ENCODE measurements at places on chromosomes 6 and 20. TPM values are rescaled to one million over a fixed set of nuclear protein-coding genes. Genes with fewer than 3 reads are reported as not detected.
A peak's percentile ranks its signal among the peaks of the same experiment; 100 is the strongest.

- H3K36me3 ChIP-seq: no peaks in the 10 kb centered on the region
- H3K27me3 ChIP-seq: no peaks in the 10 kb centered on the region
- no peak for DNase-seq
- H3K4me1 ChIP-seq: no peaks in the 10 kb centered on the region
- H3K4me3 ChIP-seq: no peak overlapping the region
Measured at GRCh38 chr6:22828179-22829062, 259.1 kb downstream of the HDGFL1 start.

DNA sequence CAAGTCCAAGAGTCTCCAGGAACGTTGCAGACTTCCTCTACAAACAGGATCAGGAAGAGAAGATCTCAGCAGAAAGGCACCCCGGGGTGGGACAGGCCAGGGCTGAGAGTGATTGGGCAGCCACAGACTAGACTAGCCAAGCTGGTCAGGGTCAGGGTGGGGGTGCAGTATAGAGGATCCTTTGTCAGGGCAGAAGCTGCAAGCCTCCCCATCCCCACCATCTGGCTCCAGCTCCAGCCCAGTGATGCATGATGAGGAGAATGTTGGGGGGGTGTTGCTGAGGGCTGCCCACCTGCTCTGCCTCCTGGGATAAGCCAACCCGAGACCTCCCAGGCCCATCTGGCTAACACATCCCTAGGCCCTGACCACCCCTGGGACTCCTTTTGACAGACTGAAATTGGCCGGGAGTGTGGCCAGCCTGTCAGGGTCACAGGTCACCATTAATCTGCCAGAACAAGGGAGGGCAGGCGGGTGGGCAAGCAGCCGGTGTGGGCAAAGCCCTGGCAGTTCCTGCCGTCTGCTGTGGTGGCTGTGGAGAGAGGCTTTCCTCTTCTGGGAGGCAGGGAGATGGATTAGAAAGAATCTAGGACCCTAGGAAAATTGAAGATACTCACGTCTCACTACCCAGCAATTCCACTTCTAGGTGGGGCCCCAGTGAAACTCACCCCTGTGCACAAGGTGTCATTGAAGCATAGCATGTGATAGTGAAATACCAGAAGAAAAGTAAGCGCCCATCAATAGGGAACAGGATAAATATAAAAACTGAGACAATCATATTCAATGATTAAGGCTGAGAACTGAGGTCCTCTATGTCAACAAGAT lies 22.1 kb upstream of the SNTA1 start:
- H3K36me3 ChIP-seq: no peaks in the 10 kb centered on the region
- no peaks in the 10 kb centered on the region for H3K27me3 ChIP-seq
- H3K4me3 ChIP-seq: no peak overlapping the region
- no peak for DNase-seq
- H3K4me1 ChIP-seq: no peaks in the 10 kb centered on the region

Gene HSPA12B
- total RNA-seq: not detected

DNA sequence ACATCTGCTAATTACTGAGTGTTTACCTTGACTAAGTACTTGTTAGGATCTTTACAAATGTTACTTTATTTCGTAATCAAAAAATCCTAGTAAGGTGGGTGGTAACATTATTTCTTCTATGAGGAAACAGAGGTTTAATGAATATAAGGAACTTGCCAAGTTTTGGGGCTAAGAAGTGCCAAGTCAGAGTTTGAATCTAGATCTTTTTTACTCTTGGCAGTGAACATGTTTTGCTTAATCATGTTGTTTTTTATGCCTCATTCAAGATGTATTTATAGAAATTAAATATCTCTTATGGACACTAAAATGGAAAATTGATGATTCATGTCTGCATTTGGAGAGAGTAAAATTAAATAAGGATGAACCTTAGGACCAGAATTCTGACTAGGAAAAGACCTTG lies 393.7 kb downstream of the UTRN start:
- H3K4me1 ChIP-seq: peaks cover 32% of the 10 kb centered on the region
- H3K27me3 ChIP-seq: no peaks in the 10 kb centered on the region
- H3K36me3 ChIP-seq: peaks cover 45% of the 10 kb centered on the region
- no peak for DNase-seq
- no peak overlapping the region for H3K4me3 ChIP-seq
- no peak overlapping the region for H3K27ac ChIP-seq

Gene ADA
- total RNA-seq: 42.7 TPM

DNA sequence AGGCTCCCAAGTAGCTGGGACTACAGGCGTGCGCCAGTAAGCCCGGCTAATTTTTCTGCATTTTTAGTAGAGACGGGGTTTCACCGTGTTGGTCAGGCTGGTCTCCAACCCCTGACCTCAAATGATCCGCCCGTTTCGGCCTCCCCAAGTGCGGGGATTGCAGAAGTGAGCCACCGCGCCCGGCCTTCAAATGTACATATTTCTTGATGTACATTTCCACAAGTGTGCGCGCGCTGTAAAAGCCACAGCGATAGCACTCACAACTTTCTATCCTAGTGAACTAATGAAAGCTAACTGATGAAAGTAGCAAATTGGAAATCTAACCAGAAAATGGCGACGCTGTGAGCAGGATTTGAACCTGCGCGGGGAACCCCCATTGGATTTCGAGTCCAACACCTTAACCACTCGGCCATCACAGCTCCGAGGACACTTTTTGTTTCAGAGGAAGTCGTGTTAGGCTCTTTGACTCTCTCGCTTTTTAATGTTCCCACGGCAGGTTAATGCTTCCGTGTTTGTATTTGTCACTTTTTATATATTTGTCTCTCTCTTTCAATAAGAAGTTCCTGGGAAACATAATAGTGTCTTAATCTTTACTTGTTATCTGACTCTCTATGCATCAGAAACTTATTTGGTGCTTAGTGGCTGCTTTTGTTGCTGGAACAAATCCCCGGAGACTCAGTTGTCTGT lies 199.4 kb upstream of the ZNF184 start:
- peaks cover 30% of the 10 kb centered on the region for H3K36me3 ChIP-seq
- H3K27ac ChIP-seq: peak overlapping the region; percentile 3
- peaks cover 47% of the 10 kb centered on the region for H3K4me1 ChIP-seq
- DNase-seq: no peak
- peaks cover 81% of the 10 kb centered on the region for H3K27me3 ChIP-seq

- no peaks in the 10 kb centered on the region for H3K4me1 ChIP-seq
- no peaks in the 10 kb centered on the region for H3K36me3 ChIP-seq
- peaks cover 8% of the 10 kb centered on the region for H3K27me3 ChIP-seq
- no peak overlapping the region for H3K27ac ChIP-seq
Measured at GRCh38 chr6:140256248-140256647, 881.8 kb upstream of the CITED2 start.

Gene CRISP3
- total RNA-seq: not detected

DNA sequence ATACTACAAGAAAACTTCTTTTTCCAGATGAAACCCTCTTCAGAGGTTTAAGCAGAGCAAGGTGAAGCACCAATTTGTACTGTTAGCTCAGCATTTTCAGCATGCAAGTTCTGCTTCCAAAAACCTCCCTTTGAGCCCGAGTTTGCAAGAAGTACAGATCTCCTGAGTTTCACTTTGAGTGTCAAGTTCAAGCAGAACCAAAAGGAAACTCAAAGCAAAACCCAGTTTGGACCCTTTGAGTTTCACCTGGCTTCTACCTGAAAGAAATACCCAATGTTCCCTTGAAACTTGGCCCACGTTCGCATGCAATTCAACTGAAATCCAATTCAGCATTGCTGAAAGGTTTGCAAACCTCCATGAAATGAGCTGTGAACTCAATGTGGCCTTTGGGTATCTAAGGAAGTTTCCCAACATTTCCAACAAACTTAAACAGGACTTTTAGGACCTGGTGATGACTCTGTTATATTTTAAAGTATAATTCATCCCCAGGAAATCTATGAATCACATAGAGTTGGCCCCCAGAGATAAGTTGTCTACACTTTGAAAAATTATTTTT lies 62.9 kb upstream of the HBS1L start:
- peaks cover 76% of the 10 kb centered on the region for H3K4me1 ChIP-seq
- peaks cover 5% of the 10 kb centered on the region for H3K27me3 ChIP-seq
- no peak for DNase-seq
- H3K27ac ChIP-seq: peak overlapping the region; percentile 98

- peaks cover 12% of the 10 kb centered on the region for H3K36me3 ChIP-seq
- no peak overlapping the region for H3K27ac ChIP-seq
- no peak overlapping the region for H3K4me3 ChIP-seq
- no peaks in the 10 kb centered on the region for H3K4me1 ChIP-seq
- no peak for DNase-seq
Measured at GRCh38 chr6:5054245-5054873, 30.8 kb upstream of the PPP1R3G start.

GRCh38 chr6:3520281-3521230 lies 63.7 kb upstream of the SLC22A23 start:
- H3K4me1 ChIP-seq: no peaks in the 10 kb centered on the region
- no peaks in the 10 kb centered on the region for H3K36me3 ChIP-seq
- no peak for DNase-seq
- H3K27ac ChIP-seq: no peak overlapping the region
- no peak overlapping the region for H3K4me3 ChIP-seq

DNA sequence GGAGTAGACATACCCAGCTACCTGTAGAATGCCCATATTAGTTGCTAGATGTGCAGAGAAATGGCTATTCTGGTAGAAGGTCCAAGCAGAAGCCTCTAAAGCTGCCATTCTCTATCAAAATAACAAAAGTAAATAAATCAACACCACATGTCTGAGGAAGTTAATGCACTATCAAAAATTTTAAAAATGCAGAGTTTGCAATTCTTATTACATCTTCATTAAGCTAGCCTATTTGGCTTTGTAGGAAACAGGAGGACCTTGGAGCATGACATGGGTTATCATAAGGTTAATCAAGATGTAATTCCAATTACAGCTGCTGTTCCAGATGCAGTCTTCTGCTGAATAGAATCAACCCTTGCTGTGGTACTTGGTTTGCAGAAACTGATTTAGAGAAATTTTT lies 188.4 kb downstream of the TBX18 start:
- H3K27ac ChIP-seq: no peak overlapping the region
- H3K36me3 ChIP-seq: no peaks in the 10 kb centered on the region
- no peaks in the 10 kb centered on the region for H3K27me3 ChIP-seq
- DNase-seq: no peak
